ENCODE measurements at places on chromosomes 4 and X.

DNA sequence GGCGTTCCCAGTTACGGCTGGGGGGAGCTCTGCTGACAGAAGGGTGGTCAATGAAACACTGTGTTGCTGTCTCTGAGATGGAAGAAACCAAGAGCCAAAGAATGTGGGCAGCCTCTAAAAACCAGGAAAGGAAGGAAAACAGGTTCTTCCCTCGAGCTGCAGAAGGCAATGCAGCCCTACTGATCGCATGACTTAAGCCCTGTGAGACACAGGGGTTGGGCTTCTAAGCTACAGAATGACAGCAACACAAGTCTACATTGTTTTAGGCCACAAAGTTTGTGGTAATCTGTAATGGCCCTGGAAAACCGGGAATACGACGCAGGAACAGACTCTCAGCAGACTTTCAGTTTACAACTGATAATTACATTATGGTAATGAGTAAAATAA lies 38.2 kb upstream of the MTNR1A start:
- DNase-seq = no peak

GRCh38 chr4:156146571-156146970 lies 192.9 kb upstream of the CTSO start:
- no peak for DNase-seq

DNA sequence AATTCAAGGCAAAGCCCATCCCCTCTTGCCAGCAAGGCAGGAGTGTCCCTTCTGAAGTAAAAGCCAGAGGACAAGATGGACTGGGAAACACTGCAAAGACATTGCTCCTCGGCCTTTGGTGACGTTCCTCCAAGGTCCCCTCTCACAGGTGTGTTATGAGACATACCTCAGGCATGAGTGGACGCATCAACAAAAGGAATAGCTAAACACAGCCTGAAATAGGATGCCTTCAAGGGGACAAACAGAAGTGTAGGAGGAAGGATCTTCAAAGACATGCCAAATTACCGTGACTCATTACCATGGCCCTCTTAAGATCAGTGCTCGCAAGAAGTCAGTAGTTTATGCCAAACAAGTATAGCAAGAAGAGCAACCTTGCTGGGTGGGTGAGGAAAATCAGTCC lies 6.0 kb upstream of the IDS start:
- no peak for DNase-seq

DNA sequence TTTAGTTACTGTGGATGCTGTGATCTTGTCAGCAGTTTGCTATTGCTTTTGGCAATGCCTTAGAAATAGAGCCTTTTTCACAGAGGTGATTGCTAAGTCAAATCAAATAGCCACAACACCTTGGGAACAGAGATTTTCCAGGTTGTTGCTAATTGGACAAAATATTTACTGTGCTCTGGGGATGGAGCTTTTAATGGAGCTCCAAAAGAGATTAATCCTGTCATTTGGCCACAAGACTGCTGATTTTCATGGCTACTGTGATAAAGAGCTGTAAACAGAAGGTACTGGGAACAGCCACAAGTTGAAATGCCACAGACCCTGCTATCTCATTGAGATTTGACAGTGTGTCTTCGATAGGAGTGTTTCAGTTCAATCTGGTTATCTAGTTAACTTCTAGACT lies 1715.2 kb upstream of the ADGRL3 start:
- DNase-seq = no peak

DNA sequence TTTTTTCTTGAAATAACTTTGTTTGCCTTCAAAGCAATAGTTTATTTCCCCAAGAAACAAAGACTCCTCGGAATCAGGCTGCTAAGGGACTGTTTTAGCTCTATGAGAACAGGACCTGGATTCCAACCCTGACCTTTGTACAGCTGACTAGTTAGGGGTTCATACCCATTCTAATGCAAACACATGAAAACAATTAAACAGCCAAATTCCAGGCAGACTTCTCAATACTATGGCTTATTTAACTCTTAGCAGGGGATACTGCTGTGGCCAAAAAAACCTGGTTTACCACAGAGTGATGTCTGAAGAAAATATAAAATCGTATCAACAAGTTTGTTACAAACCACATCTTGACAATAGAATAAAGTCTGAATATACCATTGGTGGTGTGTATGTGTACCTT lies 129.6 kb upstream of the INTU start:
- no peak for DNase-seq
